ENCODE measurements at places on chromosomes 6 and 20.
A peak's percentile ranks its signal among the peaks of the same experiment; 100 is the strongest.

GRCh38 chr20:18802012-18802634, 11.5 kb upstream of the SCP2D1 start:
- no peak for DNase-seq

DNA sequence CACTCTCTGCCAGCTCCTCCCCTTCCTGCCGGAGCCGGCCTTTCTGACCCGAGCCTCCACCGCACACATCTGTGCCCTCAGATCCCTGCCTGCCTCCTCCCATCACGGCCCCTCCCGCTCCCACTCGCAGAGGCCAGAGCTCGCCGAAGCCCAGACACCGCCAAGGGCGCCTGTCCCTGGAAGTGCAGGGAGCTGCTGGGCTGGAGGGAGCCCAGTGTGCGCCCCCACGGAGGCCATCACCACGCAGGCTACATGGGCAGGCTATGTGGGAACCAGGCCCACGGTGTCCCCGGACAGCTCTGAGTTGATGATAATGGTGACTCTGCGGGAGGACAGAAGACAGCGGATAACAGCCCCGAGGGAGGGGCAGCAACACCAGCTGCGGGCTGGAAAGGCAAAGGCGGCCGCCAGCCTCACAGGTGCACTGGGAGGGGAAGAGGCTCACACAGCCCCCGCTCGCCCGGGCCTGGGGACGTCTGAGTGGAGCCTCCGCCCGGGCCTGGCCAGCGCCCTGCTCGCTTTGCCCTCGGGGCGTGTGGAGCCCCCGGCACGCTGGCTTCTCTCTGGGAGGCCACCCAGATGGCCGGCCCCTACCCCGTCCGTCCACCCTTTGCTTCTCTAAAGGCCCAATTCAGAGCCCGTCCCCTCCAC, 154.9 kb downstream of the DLL1 start:
- DNase-seq = peak; percentile 69

DNA sequence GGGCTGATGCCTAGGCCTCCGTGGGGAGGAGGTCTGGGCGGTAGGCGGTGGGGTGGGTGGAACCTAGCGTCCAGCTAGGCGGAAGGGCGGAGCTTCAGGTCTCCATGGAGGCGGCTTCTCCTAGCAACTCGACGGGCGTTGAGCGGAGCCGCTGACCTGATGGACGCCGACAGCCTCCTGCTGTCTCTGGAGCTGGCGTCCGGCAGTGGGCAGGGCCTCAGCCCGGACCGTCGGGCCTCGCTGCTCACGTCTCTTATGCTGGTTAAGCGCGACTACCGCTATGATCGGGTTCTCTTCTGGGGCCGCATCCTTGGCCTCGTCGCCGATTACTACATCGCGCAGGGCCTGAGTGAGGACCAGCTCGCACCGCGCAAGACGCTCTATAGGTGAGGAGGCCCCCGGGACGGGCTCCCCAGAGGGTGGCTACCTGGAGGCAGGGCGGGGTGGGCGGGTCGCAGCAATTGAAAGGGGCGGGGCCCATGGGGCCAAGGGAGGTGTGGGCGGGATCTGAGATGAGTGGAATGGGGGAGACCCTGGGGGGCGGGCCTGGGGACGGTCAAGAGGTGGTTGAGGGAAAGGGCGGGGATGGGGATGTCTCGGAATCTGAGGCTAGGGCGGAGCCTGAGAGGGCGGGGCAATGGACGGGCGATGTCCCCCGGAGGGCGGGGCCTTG, at the start of gene RSPH9:
Gene RSPH9 (plus strand): TSS at position 97 of the 673 bp plus-strand sequence. CDS start 63 bp downstream, at position 160.
- DNase-seq = peak; percentile 79

DNA sequence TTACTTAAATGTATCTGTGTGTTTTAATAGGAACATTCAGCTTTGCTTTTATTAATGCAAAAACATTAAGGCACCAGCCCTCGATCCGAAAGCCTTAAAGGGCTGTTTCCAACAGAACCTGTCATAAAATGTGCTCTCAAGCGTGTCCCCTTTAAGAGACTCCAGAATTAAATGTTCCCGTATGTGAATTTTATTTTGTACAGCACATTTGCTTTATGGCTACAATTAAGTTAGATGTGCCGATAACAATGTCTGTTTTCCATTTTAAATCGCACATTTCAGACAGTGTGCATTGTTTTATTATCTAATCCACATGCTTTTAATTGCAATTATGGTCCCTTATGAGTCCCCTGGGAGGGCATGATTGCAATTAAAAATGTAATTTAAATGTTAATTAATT, 198.9 kb downstream of the TSHZ2 start:
- DNase-seq = no peak

DNA sequence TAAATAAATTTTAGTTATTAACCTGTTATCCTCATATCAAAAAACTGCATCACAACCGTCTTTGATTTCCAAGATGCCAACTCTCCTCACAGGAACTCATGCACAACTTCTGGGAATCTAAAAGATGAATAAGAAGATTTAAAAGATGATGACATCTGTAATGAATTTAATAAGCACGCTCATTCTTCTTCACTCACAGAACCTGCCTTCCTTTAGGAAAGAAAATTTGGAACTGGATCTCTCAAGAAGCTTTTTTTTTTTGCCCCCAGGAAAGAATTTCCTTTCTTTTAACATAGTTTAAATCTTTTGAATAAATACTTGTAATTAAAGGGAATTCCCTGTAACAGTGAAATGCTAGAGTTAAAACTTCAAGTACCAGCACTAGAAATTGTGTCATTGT, 161.5 kb downstream of the HIVEP2 start:
- DNase-seq = no peak

GRCh38 chr6:128282961-128283360, 237.4 kb downstream of the PTPRK start:
- DNase-seq = no peak

DNA sequence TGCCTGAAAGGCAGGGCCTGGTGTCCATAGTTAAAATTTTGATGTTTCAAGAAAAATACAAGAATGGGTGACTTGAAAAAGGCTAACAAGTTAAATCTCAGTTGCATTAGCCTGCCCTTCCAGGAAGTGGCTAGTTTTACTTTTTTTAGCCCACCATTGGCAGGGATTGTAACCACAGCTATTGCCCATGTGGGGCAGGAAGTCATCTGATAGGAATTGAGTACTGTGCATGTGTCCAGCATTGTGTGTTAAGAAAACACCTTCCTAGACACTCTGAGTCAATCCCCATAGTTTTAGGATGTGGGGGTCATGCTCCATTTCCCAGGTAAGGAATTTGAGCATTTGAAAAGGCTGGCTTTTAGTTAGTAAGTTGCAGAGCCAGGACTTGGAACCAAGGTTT, 26.9 kb downstream of the LYRM2 start:
- DNase-seq = no peak

DNA sequence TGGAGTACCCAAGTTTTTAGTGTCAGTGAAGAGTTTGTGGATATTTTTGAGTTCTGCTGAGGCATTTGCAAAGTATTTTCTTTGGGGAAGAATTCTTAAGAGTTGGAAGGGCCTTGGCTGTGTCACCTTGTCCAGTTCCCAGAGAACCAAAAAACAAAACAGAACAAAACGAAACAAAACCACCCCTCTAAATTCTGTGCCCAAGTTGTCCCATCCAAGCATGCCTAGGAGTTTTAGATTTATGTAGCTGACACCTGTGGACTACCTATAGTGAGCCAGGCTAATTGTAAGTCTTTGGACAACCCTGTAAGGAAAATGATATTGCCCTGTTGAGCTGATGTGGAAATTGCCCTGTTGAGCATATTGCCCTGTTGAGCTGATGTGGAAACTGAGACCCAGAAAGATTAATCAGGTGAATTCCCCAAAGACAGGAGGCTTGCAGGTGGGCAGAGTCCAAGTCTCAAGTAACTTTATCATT, 1.0 kb upstream of the ECI2 start:
- no peak for DNase-seq

DNA sequence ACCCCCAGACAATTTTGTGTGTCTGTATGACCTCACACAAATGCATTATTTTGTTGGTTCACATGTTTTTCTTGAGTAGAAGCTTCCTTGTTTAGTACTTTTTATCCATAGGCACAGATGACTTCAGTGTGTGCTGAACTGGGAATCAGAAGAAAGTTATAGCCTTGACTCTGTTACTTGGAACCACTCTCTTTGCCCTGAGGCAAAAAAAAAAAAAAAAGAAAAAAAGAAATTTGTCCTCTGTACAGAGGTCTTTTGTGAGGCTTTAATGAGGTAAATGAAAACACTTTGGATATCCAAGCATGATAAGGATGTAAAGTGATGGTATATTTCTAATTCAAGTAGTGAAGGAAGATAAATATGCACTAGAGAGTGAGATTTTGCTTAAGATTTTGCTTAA, 51.9 kb downstream of the TRMT11 start:
- no peak for DNase-seq

- DNase-seq = no peak
Observed at GRCh38 chr6:36769676-36770499, 69.4 kb downstream of the CPNE5 start.

GRCh38 chr20:52172392-52173047, 19.1 kb downstream of the ZFP64 start:
- DNase-seq = no peak

DNA sequence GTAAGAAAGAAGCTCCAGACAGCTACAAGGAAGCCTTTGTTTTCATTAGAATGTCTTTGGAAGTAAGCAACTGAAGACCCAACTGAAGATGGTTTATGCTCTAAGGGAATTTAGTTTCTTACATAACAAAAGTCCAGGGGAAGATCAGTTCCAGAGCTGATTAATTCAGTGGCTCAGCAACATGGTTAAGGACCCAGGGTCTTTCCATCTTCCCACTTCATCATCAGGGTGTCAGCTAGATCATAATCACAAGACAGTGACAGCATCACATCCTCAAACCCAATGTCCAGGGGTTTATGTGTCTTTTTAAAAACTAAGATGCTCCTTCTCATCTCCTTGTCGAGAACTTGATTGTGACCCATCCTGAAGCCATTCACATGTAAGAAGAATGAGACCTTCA, 119.7 kb upstream of the PRDM1 start:
- no peak for DNase-seq

DNA sequence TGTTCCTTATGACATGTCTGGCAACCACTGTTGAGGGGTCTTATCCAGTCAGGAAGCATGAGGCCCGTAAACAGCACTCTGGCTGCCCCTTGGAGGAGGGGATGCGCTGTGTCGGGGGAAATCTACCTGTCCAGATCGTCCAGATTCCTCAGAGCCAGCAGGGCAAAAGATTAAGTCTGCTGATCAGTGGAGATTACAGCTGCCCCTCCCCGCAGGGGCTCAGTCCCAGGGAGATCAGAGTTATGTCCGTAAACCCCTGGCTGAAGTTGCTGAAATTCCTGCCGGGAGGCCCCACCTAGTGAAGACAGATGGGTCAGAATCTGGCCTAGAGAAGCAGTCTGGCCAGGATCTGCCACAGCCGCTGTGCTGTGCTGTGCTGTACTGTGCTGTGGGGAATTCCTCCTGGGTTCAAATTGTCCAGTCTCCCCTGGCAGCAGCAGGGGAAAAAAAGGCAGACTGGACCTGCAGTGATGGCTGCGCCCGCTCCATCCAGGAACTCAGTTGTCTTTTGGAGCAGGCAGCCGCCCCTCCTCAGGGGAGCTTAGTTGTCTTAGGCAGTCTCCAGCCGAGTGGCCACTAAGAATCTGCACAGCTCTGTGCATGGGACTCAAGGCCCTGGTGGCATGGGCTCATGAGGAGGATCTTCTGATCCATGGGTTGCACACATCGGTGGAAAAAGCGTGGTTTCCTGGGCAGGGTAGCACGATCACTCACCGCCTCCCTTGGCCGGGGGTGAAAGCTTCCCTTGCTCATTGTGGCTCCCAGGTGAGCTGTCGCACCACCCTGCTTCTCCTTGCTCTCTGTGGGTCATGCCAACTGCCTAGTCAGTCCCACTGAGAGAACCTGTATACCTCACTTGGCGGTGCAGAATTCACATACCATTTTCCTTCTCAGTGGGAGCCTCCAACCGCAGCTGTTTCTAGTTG, 1368.8 kb upstream of the ADGRB3 start:
- DNase-seq = no peak

GRCh38 chr20:33570743-33571142, 80.8 kb downstream of the CBFA2T2 start:
- no peak for DNase-seq

DNA sequence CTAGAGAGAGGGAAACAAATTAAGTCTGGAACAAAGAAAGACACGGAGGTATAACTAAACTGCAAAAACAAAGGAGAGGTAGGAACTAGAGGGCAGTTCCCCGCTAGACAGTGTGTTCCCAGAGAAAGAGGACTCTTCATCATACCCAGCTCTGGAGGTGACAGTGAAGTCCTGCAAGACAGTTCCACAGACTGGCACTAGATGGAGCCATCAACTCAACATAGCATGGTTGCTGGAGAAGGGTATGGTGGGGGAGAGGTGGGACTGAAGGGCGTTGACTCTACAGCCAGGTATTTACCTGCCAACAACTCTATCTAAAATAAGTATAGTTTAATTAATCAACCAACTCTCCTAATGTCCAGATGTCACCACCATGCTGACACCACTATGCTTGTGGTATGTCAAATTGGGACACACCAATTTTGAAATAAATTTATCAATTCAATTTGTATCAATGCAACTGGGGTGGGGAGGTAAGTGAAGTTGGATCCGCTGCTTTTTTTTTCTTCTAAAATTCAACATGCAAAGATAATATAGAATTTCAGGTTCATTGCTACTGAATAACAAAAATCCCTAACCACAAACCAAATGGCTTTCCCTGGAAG, 9.7 kb downstream of the BACH2 start:
- no peak for DNase-seq

DNA sequence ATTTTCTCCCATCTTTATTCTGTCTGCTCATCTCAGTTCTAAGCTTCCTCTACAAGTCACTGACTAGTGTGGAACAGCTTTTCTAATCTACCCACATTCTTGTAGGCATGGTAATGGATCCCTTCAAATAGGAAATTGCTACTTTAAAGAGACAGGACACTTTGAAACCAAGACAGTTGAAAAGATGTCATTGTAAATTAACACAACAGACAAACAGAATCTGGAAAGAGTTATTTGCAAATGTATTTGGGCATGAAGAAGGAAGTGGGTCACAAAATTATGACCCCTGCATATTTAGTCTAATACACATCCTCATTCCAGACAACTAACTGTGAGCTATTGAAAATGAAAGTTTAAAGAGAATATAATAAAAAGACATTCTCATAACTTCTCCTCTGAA, 298.2 kb upstream of the MARCKS start:
- no peak for DNase-seq

- DNase-seq = no peak
Observed at GRCh38 chr6:129849456-129849855, 11.7 kb downstream of the TMEM244 start.

DNA sequence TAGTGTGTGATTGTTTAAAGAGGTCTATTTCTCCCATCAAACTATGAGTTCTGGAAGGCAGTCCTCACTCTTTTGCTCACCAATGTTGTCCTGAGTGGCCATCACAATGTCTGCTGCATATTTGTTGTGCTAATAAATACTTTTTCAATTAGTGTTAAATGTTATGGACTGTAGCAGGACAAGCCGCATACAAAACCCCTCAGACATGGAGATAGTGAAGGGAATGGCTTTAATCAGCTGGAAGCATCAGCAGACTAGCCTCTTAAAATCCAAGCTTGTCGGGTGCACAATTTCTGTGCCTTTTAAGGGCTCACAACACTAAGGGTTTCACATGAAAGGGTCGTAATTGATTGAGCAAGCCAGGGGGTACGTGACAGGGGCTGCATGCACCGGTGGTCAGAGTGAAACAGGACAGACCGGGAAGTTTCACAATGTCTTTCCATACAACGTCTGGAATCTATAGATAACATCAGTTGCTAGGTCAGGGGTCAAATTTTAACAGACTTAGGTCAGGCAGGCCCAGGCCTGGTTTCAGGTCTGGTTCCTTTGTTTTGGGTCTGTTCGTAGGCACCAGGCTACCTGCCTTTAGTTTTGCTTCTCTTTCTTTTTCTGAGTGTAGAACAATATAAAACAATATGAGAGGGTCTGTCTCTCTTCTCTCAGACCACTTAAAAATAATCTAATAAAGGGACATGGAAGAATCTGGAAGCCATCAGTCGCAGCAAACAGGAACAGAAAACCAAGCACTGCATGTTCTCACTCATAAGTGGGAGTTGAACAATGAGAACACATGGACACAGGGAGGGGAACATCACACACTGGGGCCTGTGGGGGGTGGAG, 327.6 kb upstream of the HTR1E start:
- DNase-seq = no peak

Measured in type B pancreatic cell (in vitro differentiated cells).